Activated naive CD8-positive, alpha-beta T cell treated with anti-CD3 and anti-CD28 coated beads, Interleukin-2, amount 10 ng/mL, durations not matched to agents 7 days and 5 days (primary cell): ENCODE measurements at places on chromosomes 13 and 19.
A peak's percentile ranks its signal among the peaks of the same experiment; 100 is the strongest.

- DNase-seq = no peak
Measured at GRCh38 chr19:36236304-36236945, 21.5 kb downstream of the ZNF146 start.

GRCh38 chr13:87671753-87672605 lies 808 bp downstream of the SLITRK5 start:
- DNase-seq = peak; percentile 29

GRCh38 chr13:66033924-66034323 lies 1196.2 kb downstream of the PCDH9 start:
- no peak for DNase-seq

DNA sequence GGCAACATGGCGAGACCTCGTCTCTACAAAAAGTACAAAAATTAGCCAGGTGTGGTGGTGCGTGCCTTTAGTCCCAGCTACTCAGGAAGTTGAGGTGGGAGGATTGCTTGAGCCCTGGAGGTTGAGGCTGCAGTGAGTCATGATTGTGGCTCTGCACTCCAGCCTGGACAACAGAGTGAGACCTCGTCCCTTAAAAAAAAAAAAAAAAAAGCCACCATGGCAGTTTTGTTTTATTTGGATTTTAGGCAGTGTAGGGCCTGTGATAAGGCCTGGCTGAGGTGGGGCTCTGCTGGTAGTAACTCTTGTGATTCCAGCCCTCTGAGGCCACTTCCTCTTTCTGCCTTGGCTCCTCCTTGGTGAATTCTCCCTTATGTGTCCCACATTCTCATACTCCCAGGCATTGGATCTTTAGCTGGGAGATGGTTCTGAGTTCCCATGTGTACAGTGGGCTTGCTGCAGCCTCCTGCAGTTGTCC lies 39.2 kb downstream of the GATAD2A start:
- no peak for DNase-seq

DNA sequence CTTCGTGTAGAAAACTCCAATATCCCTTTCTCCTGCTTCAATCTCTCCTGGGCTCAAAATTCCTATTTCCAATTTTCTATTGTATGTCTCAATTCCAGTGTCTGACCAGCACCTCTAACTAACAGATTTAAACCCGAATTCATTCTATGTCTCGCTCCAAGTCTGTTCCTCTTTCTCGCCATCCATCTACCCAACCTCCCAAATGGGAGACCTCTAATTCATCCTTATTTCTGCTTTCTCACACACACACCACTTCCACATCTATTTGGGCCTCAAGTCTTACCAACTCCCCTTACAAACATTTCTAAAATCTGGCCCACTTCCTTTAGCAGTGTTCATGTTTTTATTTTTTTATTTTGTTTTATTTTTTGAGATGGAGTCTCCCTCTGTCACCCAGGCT lies 53.3 kb downstream of the MBD3L2B start:
- DNase-seq = no peak

DNA sequence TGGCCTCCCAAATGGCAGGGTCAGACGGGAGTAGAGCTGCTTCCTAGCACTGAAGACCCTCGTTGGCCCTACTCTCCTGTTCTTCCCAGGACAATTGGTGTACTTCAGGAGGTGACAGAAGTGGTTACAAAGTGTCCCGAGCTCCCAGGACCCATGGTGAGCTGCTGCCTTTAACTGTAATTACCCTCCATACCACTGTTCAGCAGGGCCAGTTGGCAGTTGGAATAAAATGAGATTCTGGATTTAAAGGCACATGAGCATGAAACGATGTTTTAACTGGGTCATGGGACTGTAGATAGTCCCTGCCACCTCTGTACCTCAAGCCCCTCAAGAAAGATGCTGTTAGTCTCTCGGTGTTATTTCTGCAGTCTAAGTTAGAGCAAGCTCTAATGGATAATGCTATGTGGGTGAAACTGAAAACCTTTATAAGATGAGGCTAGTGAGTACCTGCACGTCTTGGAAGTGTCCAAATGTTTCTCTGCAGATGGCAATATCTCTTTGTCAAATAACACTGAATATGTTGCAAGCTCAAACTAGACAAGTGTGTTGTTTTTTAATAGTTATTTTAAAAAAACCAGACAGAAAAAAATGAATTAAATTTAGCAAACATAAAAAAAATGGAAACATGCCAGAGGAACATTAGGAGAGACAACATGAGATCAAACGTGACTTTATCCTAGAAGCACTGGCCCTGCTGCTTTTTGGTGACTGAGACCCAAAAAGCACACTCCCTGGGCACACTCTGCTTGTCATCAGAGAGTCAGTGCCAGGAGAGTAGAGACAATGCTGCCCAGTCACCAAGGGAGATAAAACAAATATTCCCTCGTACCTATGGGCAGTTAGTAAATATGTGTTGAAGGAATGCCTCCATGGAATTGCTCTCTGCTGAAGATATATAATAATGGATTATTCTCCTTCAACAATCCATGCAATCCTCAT lies 266.3 kb downstream of the LMO7 start:
- no peak for DNase-seq

- DNase-seq = peak; percentile 88
Measured at GRCh38 chr19:50607874-50608785, 31.6 kb downstream of the SYT3 start.
